ENCODE measurements at places on chromosomes 5 and 9.

DNA sequence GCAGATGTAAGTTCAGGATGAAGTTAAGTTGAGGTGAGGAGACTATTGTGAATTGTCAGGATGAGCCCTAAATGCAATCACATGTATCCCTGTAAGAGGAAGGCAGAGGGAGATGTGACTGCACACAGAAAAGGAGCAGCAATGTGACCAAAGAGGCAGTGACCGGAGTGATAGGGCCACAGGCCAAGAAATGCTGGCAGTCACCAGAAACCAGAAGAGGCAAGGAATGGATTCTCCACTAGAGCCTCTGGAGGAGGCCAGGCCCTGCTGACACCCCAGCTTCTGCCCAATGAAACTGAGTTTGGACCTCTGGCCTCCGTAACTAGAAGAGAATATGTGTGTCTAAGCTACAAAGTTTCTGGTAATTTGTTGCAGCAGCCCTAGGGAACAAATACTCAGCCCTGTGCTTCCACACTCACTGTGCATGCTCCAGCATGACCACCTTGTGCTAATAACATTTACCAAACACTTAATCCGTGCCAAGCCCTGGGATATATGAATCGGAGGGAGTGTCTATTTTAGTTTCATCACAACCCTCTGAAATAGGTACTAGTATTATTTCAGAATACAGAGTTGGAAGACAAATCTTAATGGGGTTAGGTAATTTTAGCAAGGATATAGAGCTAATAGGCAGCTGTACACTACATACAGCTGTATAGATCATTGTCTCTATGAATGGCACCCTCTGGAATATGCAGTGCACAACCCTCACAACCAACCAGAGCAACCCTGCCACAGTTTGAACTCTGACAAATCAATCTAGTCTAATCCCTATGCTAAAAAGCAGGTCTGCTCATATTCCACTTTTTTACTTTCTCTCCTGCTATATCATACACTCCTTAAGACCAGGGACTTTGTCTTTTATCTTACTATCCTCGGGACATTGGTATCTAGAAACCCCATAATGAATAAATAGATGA is 7.8 kb upstream of the GPX8 start:
- DNase-seq: no peak

- DNase-seq: no peak
These were observed 3.0 kb upstream of the ETF1 start for GRCh38 chr5:138545919-138546562.

DNA sequence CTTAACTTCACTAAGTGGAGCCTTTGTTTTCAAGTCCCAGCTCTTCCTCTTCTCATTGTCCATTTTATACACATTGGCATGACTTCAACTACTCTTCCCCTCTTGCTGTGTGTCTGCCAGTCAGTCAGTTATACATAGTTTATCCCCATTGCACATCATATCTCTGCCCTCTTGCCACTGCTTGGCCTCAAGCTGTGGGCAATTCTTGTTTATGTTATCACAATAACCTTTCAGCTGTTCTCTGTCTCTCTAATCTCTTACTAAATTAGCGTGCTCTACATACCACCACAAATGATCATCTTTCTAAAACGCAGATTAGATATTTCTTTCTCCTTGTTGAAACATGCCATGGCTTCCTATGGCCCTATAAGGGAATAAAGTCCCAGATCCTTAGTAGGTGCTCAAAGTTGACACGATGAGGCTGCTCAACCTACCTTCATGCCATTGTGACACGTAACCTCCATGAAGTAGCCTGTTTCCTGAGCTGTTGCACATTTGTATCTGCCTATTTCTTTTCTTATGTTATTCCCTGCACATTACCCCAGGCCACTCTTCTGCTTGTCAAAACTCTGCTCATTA is 239.3 kb downstream of the GAS1 start:
- no peak for DNase-seq

DNA sequence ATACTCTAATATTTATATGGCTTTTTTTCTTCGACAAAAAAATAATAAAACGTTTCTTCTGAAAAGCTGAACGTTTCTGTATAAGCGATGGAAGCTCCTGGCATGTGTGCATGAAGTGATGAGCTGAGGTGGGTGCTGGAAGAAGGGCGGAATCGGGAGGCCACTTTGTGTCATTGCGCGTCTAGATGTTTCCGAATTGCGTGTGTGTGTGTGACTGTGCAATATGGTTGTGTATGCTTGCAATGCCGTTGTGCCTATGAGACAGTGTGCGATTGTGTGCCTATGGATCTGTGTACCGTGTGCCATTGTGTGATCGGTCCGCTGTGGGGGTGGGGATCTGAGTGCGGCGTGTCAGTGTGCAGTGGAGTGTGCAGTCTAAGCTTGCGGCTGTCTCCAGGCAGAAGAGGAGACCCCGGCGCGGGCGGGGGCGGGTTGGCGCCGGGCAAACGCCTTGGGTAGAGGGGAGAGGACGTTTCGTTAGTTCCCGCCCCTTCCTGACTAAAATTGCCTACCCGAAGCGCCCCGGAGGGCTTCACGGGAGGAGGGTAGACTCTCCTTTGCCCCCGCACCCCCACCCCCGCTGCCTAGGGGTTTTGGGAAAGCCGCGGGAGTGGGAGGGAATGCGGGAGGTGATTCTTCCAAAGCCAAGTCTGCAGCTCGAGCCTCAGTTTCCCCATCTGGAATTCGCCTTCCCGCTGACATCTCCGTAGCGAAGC is 24.2 kb downstream of the PCDHGC5 start:
- DNase-seq: no peak

DNA sequence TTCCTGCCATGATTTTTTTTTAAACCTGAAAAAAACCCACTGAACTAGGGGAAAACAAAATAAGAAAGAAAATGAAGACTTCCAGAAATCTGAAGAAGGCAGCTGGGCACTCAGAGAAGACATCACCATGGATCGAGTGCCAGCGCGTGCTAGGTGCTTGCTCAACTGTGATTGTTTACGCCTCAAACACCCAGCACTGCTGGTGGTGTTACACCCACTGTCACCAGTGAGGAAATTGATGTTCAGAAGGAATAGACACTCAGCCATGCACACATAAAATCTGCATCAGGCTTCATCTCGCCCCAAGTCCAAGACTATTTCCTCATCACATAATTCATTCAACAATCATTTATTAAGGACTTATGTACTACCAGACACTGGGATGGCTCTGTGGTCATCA is 82.1 kb downstream of the HRH2 start:
- no peak for DNase-seq

- DNase-seq: no peak
These were observed 64.4 kb downstream of the MAP1B start for GRCh38 chr5:72171667-72172066.

- no peak for DNase-seq
These were observed 421.8 kb downstream of the MTRR start for GRCh38 chr5:8290721-8291120.

DNA sequence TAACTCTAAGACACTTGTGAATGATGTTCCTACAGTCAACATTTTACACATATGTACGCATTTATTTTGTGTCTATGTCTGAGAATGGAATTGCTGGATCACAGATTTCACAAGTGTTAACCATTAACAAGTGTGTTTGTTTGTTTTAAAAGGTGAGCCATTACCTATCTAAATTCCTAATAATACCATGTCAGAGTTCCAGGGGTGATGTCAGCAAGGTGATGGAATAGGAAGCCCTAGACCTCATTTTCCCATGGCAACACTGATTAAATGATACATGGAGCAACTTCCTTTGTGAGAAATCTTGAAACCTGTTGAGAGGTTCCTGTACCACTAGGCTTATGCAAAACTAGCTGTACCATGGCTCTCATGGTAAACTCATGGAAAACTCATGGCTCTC is 309.7 kb downstream of the CYLC2 start:
- no peak for DNase-seq

GRCh38 chr5:143806579-143806978 is 5.4 kb upstream of the HMHB1 start:
- no peak for DNase-seq

GRCh38 chr9:134641173-134641989 is at the start of gene COL5A1:
TSS of gene COL5A1 (plus strand) at chr9:134641803. CDS start at chr9:134642188, 385 bp downstream.
- peak; percentile 81 for DNase-seq

- no peak for DNase-seq
These were observed 127.7 kb downstream of the GCNT1 start for GRCh38 chr9:76586390-76587314.

GRCh38 chr9:136437839-136438547 is 1.7 kb downstream of the INPP5E start:
- no peak for DNase-seq

- peak; percentile 24 for DNase-seq
These were observed 871 bp downstream of the GLE1 start for GRCh38 chr9:128505414-128505765.

- no peak for DNase-seq
These were observed 61.8 kb upstream of the CEMIP2 start for GRCh38 chr9:71830153-71830552.

GRCh38 chr9:117951127-117951526 is 246.9 kb downstream of the TLR4 start:
- no peak for DNase-seq

DNA sequence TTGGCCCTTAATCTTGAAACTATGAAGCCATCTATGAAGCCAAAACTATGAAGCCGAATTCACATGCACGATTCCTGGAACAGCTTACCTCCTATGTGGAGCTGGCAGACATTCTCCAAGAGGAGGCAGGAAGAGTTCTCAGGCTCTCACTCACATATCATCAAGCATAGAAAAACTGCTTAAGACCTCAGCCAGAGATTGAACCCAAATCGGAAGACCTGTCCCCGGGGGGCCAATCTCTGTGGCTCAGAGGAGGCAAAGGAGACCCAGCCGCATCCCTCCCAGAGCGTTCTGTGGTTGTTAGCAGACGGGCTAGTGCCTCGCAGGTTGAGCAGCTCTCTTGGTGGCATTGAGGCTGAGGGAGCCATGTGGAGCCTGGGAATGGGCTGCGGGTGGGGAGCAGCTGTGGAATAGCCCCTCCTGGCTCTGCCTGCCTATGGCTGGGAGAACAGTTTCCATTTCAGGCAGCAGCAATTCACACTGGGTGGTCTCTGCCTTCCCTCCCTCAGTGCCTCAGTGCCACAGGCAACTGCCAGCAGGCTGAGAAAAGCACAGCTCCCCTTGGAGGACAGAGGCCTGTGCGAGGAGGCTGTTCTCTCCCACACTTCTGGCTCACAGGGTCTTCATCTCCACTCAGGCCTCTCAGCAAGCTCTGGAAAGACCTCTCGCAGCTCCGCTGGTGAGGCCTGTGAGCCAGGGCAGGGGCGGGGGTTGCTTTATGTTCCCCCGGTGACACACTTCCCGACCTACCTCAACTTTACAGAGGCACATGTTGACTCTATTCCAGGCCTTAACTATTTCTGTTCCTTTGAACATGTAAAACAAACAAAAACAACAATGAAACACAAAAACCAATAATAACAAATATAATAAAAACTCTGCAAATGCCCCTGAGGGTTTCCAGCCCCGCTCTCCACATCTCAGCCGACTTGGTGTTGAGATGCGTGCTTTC is 17.4 kb upstream of the TMEM174 start:
- no peak for DNase-seq

DNA sequence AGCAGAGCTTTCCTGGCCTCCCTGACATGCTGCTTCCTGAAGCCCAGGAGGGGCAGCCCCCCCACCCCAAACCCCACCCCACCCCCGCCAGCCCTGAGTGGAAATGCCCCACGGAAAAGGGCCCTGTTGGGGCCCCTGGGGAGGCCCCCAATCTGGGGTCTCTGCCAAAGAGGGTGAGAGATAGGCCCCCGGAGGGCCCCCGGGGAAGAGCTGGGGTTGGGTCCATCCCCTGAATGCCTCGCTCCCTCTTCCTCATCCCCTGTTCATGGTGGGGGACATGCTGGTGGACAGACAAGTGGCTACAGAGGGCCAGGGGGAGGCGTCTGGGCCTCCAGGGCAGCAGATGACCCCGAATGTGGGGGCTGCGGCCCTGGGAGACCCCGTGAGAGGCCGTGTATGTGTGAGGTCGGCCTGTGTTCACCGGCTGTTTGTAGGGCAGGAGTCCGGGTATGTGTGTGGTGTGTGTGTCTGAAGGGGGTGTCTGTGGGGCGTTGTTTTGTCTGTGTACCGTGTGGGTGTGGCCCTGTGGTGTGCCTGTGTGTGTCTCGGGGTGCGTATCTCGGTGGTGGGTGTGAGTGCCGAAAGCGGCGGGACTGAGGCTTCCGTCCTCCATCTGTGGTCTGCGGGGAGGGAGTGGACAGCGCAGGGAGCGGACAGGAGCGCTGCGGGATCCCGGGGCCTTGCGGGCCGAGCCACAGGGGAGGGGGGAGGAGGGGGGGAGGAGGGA is 11.3 kb downstream of the C9orf50 start:
- DNase-seq: no peak

GRCh38 chr5:114223866-114224265 is 138.0 kb upstream of the KCNN2 start:
- no peak for DNase-seq

- no peak for DNase-seq
These were observed 33.8 kb upstream of the TXNDC8 start for GRCh38 chr9:110371411-110372007.

- DNase-seq: no peak
These were observed 94.9 kb downstream of the DENND1A start for GRCh38 chr9:123834889-123835562.

DNA sequence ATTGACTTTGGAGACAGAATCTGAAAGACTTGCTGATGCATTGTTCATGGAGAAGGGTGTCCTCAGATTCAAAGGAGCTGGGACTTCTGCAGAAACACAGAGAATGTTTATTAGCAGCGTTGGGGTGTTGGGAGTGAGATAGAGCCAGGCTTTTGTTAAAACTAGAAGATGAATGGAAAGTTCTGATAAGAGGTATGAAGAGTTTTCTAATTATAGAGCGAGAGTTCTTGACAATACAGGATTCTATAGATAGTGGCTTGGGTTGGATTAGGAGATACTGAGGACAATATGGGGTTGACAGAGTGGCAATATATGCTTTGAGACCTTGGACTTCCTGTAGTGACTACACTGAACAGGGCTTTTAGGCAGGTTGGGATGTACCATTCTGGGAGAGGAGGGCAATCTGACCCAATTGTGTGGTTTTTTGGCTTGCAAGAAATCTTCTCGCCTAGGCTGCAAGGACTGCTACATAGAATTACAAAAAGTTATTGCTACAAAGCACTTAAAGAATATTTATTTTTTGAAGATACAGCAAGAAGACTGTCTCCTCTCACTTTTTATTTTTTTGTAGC is 83.1 kb downstream of the FER start:
- no peak for DNase-seq

DNA sequence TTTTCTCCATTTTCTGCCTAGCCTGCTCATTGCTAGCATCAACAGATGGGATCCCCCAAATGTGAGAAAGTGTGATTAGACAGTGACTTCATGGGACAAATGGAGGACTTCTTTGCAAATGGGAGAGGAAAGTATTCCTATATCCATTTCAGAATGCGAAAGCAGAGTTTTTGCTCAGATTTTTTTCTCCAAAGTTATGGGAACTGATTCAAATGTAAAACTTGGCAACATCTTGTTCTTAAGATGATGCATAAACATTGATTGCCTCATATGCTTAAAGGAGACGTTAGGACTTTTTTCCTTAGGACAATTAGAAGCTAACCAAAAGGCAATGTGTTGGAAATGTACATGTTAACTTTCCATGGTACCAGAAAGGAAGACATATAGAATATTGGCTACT is 704.3 kb upstream of the ZNF608 start:
- no peak for DNase-seq

GRCh38 chr5:142259758-142260157 is 65.1 kb downstream of the SPRY4 start:
- no peak for DNase-seq

Measured in HTR-8/SVneo (cell line).